ENCODE measurements at places on chromosomes 16 and 17.

- no peak for DNase-seq
Measured at GRCh38 chr17:35023538-35023937, 40.0 kb downstream of the RFFL start.

- DNase-seq: no peak
Measured at GRCh38 chr16:74626741-74627416, 20.0 kb upstream of the GLG1 start.

GRCh38 chr16:2437032-2437790 is 8.0 kb downstream of the CCNF start:
- no peak for DNase-seq

GRCh38 chr17:48498164-48498850 is 32.5 kb downstream of the HOXB1 start:
- no peak for DNase-seq

GRCh38 chr17:60142872-60143499 is 6.8 kb upstream of the CA4 start:
- DNase-seq: peak; percentile 88

DNA sequence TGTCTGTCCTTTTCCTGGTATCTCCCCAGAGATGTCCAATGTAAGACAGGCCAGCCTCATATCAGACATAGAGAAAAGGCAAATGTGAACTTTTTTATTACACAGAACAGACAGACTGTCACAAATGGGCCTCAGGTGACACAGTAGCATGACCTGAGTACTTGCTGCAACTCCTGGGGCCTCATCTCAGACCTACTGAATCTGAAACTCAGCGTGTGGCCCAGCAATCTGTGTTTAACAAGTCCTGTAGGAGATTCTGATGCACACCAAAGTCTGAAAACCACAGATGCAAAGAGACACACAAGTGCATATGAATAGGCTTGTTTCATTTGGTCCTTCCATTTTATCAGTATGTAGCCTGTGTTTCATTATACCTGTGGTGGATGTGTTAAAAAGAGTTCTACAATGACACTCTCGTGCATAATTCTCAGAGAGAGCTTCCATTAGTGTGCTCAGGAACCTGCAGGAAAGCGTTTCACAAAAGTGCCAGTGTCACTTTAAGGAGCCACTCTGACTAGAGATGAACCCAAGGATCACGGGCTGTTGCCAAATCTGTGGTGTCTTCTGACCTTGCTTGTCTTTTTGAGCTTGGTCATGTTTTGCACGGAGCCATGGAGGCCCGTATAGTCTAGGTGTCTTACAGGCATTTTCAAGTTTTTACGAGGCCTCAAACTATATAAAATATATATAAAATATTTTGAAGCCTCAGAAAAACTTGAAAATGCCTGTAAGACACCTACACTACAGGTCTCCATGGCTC is 33.8 kb upstream of the NF1 start:
- DNase-seq: no peak

DNA sequence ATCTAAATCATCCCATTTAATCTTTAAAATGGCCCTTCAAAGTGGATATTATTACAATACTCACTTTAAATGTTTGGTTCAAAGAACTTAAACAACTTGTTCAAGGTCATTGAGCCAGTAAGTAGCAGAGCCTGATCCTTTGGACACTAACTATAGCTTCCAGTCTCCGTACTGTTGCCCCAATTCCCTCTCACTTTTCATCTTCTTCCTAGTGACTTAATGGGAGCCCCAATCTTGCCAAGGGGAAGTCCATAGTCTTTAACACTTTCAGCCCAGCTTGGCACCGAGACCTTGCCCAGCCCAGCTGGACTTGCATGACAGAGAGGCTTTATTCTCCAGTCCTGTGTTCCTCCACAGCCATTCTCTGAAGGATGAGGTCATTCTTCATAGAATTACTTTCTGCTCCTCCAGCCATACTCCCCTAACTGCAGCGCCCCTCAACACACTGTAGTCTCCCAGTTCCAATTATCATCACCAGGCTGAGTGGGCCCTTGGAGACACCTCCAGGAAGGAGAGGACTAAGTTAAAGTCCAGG is 49.2 kb upstream of the NLK start:
- no peak for DNase-seq

- DNase-seq: no peak
Measured at GRCh38 chr17:34979153-34979552, 1.2 kb upstream of the LIG3 start.

DNA sequence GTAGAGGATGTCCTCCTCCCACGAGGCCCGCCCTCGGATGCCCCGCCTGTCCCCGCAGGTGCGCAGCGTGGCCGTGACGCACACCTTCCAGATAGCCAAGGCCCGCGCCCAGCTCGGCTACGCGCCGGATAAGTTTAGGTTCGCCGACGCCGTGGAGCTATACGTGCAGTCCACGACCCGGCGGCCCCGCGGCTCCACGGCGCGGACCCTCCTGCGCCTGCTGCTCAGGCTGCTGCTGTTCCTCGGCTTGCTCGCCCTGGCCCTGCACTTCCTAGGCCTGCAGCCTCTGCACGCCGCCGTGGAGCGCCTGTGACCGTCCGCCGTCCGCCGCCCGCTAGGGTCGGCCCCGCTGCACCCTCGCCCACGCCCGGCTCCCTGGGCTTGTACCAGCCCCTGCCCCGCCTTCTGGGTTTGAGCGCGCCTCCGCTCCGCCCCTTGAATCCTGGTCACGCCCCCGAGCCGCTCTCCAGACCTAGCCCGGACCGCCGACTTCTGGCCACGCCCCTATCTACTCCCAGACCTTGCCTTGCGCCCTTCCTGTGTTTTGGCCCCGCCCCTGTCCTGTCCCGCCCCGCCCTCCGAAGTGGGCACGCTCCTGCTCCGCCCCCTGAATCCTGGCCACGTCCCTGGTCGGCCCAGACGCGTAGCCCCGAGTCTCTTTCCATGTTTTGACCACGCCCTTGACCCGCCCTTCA is 15.8 kb upstream of the EEF2K start:
- DNase-seq: no peak

Data from fibroblast of skin of right biceps (primary cell).